Colonic mucosa (tissue), 4 donors: ENCODE measurements at places on chromosomes 2 and 18. TPM values are rescaled to one million over a fixed set of nuclear protein-coding genes. Genes with fewer than 3 reads are reported as not detected.

Gene OSR1
- 1.7 TPM for total RNA-seq

Gene GALNT1
- 108 TPM for total RNA-seq

Gene DUSP2
- total RNA-seq, result 1.6 TPM

Gene CCDC102B
- 3.3 TPM for total RNA-seq

Gene SPP2
- not detected for total RNA-seq

Gene SLC4A5
- 2.8 TPM for total RNA-seq

Gene PARD3B
- 20.0 TPM for total RNA-seq

DNA sequence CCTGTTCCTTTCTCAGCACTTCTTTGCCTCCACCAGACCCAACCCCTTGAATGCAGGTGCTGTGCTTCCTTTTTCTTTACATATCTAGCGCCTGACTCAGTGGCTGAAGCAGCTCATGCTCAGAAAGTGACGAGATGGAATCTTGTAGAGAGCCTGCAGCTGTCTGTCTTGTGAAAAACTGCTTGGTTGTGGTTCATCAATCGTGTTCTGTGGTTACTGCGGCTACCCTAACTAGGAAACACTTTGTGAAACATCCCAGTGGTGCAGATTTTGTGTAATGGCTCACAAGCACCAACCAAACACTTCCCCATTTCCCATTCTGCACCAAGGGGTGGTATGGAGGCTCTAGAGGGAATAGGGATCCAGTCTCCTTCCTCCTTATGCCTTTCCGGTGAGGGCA is 307.2 kb upstream of the MMADHC start:
- no peak for DNase-seq

- DNase-seq, result no peak
These were observed 12.2 kb downstream of the GREB1 start for GRCh38 chr2:11546072-11546471.

DNA sequence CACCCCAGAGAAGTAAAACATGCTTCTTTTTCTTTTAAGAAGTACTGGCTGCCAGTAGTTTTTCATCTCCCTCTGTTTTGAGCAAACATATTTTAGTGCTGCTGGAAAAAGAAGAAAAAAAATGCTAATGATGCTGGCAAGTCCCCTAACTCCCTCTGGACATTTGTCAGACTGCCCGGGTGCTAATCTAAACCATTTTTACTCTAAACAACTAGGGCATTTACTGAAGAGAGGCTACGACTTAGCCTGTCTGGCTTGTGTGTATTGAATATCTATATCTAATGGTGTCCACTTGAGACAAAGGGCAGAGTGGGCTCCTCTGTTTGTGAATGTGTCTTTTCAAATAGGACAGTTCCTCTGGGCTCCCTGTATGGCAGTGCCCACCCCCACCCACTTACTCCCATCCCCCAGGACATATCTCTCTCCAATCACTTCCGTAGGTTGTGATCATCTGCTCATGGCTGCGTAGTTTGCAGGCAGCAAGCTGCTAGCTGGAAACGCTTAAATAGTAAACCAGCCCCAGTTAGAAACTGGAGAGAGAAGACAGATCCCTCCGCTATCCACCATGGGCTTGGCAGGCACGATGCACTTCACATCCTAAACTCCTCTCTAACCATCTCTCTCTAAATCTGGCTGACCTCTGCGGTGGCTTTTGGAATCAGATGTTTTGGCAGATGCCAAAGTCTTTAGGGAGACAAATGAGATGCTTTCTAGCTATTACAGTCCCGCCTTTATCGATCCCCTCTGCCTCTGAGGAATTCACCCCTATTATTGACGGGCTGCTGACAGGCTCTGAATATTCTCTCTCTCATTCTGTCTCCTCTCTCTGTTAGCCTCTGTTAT is 58.3 kb downstream of the DOCK10 start:
- DNase-seq, result no peak

GRCh38 chr2:203909261-203909967 is 27.1 kb upstream of the ICOS start:
- peak; percentile 37 for DNase-seq

DNA sequence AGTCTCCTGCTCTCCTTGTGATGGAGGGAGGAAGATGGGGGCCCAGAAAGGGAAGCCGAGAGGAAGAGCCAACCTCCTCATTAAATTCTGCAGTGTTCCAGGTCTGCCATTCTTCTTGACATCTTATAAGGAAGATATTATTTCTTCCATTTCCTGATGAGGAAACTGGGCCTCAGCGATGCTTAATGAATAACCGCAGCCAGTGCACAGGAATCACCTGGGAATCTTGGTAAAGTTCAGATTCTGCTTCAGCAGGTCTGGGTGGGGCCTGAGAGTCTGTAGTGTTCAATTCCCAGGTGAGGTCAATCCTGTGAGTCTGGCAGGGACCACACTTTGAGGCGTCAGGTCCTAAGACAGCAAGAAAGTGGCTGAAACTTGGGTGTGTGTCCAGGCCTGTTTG is 17.3 kb downstream of the PCARE start:
- no peak for DNase-seq

DNA sequence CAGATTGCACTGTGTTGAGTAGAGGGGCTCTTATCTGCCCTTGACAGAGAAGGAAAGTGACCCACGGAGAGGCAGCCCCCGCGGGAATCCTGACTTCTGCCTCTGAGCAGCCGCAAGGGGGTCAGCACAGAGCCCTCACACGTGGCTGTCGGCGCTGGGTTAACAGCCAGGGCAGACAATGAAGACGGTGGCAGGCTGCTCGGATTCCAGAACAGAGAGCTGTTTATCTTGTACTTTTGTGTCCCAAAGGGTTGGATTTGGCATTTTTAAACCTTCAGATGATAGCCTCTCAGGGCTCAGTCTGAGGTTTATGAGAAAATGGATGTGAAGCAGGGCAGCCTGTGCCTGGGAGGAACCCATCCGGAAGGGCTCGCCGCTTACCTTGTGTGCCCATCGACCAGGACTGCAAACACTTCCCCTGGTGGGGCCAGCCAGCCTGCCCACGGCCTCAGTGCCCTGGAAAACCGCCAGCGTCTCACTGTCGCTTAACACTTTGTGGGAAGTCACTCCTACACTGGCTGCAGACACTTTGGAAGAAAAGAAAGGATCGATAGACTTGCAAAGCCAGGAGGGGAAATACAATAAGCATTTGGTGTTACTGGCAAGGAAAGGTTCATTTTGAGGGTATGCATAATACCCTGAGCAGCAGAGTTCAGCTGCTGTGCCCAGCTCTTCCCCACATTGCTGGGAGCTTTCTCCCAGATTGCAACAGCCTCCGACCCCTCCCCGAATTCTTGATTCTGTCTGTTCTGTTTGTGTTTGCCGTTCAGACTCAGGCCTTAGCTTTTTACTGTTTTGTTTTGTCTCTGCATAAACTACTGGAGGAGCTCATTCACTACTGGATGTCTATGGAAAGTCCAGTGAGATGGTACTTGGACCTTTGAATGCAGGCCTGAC is 325.3 kb upstream of the MYT1L start:
- DNase-seq, result no peak

GRCh38 chr2:240920783-240921231 is 14.7 kb downstream of the CROCC2 start:
- DNase-seq, result peak; percentile 17

DNA sequence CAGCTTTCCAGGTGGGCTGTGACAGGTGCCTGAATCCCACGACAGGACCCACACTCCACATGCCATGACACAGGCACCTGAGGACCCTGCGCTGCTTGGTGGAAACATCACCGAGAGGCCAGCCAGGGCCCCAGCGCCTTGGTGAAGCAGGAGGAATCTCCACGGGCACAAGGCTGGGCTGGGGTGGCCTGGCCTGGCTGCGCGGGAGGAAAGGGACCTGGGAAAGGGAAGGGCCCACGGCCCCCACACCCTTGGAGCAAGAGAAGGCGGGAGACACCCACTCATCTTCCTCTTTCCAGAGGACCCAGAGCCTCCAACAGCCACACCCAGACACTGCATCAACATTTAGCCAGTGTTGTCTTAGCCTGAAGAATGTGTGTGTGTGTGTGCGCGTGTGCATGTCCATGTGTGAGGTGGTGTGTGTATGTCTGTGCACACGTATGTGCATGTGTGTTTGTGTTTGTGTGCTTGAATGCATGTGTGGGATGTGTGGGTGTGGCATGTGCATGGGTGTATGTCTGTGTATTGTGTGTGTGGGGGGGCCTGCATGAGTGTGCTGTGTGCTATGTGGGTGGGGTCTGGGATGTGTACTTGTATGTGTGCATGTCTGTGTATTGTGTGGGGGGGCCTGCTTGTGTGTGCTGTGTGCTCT is 6.3 kb upstream of the OTOS start:
- DNase-seq, result no peak

- DNase-seq, result no peak
These were observed 20.1 kb upstream of the PPP3R1 start for GRCh38 chr2:68272246-68272994.
